GM04504 (cell line): ENCODE measurements at places on chromosomes 7 and 10.

DNA sequence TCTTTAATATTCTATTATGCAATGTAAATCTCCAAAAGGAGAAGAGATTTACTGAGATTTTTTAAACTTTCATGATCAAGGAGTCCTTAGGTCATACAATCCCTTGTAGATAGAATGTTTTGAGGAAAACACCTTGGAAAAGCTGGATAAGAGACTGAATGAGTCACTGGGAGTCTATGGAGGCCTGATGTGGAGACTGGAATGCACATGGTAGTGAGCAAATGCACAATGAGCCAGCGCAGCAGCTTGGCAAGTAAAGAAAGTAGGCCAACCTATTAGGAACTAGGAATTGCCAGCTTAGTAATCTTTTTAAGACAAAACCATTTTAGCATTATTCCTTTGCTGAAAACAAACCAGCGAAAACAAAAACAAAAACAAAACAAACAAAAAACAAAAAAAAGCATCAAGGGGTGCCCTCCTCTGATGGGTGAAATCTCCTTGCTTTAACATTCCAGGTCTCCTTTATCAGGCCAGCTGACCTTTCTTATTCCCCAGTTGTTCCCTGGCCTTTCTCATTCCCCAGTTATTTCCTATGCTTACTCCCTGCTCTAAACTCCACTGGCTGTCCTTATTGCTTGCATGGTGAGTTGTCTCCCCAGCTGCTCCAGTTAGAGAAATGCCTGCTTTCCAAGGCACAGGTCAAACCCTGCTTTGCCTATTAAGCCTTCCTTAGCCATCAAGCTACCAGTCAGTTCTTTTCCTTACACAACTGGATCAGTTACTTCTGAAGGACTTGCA is 135.8 kb downstream of the PLCE1 start:
- DNase-seq: no peak

GRCh38 chr7:2717293-2718261 is 29.6 kb downstream of the AMZ1 start:
- DNase-seq: no peak

DNA sequence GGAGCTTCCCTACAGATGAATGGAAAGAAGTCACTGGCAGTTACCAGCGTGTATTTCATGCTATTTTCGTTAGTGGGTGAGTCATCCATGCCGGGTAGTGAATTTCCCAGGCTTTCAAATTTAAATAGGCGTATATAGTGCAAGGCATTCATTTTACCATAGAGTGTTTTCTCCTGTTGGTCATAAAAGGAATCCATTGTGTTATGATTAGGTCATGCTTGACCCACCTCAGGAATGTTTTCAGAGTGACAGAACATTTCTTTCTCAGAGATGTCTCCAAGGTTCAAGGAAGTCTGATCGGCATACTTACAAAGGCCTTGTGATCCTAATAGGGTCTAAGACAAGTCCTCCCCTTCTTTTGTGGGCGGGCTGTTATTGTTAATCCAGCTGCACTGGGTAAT is 110.7 kb downstream of the AKR1D1 start:
- DNase-seq: no peak

- no peak for DNase-seq
Measured at GRCh38 chr7:130387628-130388403, 7.5 kb downstream of the CPA1 start.

GRCh38 chr7:3065724-3066143 is 22.1 kb upstream of the CARD11 start:
- no peak for DNase-seq

- DNase-seq: no peak
Measured at GRCh38 chr7:50791938-50792341, 9.2 kb upstream of the GRB10 start.

DNA sequence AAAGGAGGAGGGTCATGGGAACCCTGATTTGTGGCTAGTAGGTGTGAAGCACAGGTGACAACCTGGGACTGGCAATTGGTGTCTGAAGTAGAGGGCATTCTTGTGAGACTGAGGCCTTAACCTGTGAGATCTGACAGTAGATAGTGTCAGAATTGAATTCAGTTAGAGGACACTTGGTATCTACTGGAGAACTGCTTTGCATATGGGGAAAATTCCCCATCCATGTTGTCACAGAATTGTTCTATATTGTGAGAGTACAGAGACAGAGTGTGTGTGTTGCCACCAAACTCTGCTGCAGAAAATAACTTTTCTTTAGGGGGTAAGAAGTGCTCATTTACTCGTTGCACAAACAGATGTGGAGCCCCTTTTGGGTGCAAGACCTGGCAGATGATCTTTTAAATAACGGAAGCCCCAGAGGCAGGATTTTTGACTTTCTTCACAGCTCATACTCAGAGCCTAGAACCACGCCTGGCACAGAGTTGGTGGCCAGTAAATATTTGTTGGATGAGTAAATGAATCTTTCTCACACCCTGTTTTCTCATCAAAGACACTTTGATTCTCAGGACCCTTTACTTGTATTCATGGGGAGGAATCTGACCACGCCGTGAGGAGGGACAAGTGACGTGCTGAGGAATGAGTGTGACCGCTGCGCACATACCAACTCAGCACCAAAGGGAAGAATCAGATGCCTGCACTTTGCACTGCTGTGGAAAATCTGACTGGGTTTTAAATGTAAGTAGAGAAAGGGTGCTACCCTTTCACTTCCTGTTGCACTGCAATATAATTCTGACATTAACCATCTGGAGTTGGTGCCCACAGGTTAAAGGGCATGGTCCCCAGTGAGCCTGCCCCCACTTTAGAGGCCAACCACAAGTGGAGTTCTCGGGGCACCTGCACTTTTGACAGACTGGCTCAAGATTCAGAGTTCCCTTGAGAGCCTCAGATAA is 39.2 kb upstream of the SDHAF3 start:
- DNase-seq: no peak

- DNase-seq: peak; percentile 24
Measured at GRCh38 chr7:71735961-71736556, 604.1 kb downstream of the GALNT17 start.

- peak; percentile 66 for DNase-seq
Measured at GRCh38 chr7:14836571-14837189, 65.9 kb downstream of the DGKB start.

GRCh38 chr7:39272111-39272510 is 294.1 kb upstream of the YAE1 start:
- DNase-seq: no peak

- DNase-seq: no peak
Measured at GRCh38 chr7:120402079-120402767, 129.2 kb downstream of the KCND2 start.

DNA sequence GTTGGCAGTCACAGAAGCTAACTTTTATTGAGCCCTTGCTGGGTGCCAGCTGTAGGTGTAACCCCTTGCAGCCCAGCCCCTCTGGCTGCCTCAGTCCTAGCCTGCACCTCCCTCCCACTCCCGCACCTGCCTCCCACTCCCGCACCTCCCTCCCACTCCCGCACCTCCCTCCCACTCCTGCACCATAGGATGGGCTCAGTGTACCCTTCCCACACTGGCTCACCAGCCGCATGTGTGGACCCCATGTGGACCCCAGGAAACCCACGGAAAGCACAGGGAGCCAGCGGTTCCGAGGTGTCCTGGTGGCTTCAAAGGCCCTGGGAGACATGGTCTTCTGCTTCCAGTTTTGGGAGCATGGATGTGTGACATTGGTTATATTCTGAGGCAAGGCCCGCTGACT is 132.9 kb downstream of the EBF3 start:
- no peak for DNase-seq

DNA sequence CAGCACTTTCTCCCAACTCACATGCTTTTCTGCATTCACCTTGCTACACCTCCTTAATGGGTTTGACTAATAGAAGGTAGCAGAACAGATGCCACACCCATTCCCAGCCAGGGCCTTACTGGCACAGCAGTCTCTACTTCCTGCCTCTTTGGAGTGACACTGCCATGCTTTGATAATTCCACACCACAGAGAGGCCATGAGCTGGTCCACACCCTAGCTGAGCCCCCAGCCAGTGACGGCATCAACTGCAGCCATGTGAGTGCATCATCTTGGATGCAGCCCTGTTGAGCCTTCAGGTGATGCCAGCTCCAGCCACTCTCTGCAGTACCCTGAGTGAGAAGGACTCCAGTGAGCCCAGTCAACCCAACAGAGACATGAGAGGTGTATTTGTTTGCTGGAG is 27.5 kb upstream of the EZH2 start:
- DNase-seq: no peak
